ENCODE measurements at places on chromosomes 12 and 14. TPM values are rescaled to one million over a fixed set of nuclear protein-coding genes. Genes with fewer than 3 reads are reported as not detected.

Gene TMPRSS12
- not detected for total RNA-seq

Gene TPPP2
- total RNA-seq = not detected

Gene SLC7A8
- total RNA-seq = 1.5 TPM

Gene CCDC197
- not detected for total RNA-seq

Gene C1S
- total RNA-seq = 11.5 TPM

Gene GPRC5D
- not detected for total RNA-seq

Gene TAS2R7
- not detected for total RNA-seq

GRCh38 chr14:77988096-77988870 lies 181.9 kb upstream of the NRXN3 start:
- DNase-seq = no peak

GRCh38 chr14:61394542-61394941 lies 73.2 kb downstream of the PRKCH start:
- no peak for DNase-seq

DNA sequence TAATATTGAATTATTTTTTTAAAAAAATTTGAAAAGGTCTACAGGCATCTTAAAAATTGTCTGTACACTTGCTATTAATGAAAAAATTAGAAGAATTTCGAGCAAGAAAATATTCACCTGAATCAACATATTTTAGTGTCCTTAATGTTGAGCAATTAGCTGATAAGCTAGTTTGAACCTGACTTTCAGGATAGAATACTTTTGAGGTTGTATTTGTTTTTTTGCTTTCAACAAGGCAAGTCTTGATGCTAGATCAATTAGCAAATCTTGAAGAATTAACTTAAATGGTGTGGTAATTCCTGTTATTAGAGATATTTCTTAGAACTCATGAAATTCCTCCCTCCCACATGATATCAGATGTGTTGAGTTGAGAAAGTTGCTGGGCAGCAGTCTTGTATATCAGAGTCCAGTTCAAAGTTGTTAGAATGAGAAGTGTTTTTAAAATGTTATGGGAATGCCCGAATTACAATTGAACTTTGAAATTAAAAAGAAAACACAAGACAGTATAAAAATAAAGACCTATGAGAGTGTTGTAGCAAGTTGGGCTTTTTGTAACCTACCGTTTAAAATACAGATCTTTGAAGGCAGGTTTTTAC lies 119.2 kb downstream of the TRMT5 start:
- no peak for DNase-seq

DNA sequence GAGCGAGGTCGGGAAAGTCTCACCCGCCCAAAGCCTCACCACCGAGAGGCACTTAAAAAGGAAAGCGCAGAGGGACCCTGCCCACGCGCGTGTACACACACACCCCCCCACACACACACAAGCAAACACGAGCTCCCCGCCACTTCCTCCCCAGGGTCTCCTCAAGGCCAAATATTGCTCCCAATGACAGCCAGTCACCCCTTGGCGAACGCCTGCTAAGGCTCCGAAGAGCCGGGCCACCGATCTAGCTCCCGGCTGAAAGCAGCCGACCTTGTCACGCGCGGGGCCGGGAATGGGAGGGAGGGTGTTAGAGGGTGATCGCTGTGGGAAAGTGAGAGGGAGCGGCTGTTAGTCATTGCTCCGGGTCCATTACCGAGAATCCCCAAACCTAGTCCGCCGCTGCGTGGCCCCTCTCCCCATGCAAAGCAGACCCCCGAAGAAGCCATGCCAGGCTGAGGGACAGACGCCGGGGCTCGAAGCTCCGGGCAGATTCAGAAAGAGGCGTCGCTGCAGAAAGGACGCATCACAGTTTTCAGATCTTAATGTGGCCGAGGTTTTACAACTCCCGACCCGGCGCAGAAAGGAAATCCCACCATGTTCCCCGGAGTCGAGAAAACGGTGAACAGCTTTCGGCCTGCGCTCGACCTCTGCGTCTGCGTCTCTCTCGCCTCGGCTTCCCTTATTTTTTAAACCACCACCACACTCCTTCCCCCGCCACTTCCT lies 2.6 kb downstream of the BMP4 start:
- peak; percentile 49 for DNase-seq

- peak; percentile 53 for DNase-seq
Measured at GRCh38 chr12:57416039-57416996, 14.5 kb downstream of the R3HDM2 start.

DNA sequence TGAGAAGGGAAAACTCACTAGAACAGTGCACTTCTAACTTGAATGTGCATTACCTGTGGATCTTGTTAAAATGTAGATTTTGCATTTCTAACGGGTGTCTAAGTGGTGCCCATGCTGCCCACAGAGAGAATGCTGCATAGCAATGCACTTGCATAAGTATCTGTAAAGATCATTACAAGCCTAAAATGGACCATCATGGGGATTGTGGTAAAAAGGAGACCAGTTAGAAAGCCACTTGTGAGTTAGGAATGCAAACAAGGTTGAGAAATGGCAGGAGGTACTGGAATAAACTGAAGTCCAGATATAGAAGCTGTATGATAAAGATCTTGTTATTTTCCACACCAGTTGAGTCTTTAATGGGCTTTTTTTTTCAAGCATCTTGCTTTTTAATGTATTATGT lies 18.8 kb downstream of the AVPR1A start:
- DNase-seq = no peak

GRCh38 chr12:31903025-31903424 lies 56.2 kb upstream of the RESF1 start:
- no peak for DNase-seq

DNA sequence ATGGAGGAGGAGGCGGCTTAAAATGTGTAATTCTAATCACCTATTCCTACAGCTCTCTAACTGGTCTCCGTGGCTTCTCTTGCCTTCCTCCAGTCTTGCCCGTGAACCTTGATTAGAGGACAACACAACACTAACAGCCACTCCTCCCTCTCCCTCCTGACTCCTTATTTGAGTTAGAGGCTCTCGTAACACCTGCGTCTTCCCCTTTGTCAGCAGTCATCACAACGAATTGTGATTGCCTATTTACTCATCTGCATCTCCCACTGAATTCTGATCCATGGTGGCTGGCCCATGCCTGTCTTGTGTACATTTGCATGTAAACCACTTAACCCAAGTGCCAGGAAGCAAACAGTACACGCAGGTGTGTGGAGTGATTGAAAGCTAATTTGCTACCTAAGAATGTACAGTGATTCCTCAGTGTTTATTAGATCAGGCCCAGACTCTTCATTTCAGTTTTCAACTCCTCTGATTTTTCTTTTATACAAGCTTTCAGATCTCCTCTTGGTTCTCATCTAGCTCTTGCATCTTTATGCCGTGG lies 154.5 kb downstream of the MON2 start:
- DNase-seq = no peak

DNA sequence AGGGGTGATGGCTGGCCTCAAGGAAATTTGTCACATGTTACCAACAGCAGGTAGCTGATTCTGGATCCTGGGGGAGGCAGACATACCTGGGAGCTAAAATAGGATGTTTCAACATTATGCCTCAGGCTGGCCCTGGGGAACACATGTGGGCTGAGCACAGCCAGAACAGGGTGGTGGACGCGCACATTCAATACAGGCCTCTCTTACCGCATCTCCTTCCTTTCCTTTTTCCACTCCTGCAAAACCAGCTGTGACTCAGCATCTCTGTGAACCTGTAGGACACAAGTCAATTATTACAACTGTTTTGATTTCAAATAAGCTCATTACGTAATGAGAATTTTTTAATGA lies 61.0 kb downstream of the NT5DC3 start:
- no peak for DNase-seq

- DNase-seq = peak; percentile 21
Measured at GRCh38 chr12:124321556-124322270, 26.8 kb downstream of the RFLNA start.

GRCh38 chr14:51507511-51507905 lies 144.2 kb upstream of the FRMD6 start:
- DNase-seq = no peak

GRCh38 chr12:14327711-14328110 lies 37.8 kb upstream of the ATF7IP start:
- no peak for DNase-seq

DNA sequence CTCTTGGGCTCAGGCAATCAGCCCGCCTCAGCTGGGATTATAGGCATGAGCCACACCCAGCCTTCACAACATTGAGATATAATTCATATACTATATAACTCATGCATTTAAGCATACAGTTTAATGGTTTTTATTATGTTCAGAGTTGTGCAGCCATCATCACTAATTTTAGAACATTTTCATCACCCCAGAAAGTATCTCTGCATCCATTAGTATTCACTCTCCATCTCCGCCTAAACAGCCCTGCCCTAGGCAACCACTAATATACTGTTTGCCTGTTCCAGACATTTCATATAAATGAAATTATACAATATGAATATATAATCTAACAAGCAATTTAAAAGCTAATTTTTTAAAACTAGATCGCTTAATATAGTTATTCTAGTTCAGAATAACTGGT lies 34.7 kb downstream of the TBK1 start:
- DNase-seq = no peak

GRCh38 chr12:55935738-55936151 lies 4.8 kb downstream of the DGKA start:
- no peak for DNase-seq

DNA sequence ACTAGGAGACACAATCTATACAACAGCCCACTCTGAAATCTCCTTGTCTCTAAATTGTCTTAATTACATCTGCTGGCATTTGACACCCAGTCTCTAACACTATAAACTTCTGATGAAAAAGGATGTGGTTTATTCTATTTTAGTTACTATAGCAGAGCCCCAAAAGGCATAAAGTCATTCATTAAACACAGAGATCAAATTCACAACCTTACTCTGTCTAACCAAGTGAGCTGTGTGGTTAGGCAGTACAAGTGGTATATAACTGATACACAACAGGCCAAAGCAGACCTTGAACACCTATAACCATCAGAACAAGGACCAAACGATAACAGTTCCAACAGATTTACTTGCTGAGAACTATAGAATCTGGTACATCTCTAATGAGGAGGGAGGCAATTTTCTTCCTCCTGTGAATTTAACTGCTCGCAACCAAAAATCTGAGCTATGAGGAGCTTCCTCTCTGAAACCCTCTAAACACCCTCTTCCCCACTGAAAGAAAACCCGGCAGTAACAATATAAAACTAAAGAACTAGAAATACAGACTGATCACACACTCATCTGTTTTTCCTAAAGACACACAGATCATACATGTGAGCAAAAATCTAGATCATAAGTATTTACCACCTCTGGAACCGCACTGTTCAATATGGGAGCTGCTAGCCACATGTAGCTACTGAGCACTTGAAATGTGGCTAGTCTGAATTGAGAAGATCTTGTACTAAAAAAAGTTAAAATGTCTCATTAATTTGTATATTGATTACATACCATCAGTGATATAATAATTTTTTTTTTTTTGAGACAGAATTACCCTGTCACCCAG lies 17.7 kb downstream of the SPPL3 start:
- DNase-seq = no peak

DNA sequence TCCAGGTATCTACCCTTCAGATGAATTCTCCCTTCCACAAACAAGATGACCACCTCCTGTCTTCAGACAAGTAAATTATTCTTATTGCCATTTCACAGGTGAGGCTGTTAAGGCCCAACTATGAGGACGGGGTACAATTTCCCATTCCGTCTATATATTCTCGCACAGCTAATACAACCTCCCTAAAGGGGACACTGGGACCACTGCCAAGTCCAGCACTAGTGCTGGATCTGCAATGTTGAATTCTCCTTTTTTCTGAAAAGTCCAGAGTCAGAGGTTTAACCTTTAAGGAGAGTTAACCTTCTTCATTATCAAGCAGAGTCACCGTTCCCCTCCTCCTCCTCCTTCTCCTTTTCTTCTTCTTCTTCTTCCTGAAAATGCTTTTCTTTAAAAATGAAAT lies 130.4 kb upstream of the PARP11 start:
- no peak for DNase-seq

- DNase-seq = no peak
Measured at GRCh38 chr12:47302111-47302671, 222.4 kb upstream of the AMIGO2 start.

- no peak for DNase-seq
Measured at GRCh38 chr12:94793191-94793595, 142.8 kb upstream of the TMCC3 start.

- DNase-seq = peak; percentile 88
Measured at GRCh38 chr12:92649511-92650227, 53.1 kb upstream of the PLEKHG7 start.

DNA sequence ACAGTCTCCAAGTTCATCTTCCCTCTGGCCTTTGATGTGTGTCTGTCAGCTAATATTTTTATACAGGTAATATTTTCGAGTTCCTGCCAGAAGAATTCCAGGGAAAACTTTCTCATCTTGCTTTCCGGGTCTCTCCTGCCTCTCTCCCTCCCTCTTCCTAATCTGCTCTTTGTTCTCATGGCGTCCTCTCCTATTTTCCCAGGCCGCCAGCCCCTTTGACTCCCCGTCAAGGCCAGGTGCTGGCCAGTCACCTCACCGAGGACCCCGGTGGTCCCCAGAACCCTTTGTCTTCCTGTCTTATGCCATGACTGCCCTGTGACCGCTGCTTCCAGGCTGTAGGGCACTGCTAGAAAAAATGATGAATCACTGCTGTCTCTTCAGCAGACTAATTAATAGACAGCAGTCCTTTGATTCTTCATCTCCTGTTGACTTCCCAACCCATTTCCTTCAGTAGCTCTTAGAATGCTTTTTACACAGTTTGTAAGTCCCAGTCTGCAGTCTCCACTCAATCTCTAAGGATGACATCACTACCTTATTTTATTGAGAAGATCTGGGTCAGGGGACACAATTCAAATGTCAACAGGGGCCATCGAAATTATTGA lies 40.7 kb downstream of the PPFIBP1 start:
- DNase-seq = no peak

DNA sequence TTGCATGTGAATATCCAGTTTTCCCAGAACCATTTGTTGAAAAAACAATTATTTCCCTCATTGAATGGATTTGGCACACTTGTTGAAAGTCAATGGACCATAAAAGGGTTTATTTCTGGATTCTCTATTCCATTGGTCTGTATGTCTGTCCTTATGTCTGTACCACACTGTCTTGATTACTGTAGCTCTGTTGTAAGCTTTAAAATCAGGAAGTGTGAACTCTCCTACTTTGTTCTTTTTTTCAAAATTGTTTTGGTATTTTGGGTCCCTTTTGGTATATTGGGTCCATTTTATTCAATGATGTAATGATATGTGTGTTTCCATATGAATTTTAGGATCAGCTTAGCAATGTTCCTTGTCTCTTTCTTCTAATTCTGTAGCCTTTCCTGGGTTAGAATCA lies 64.8 kb downstream of the PPP2R5C start:
- no peak for DNase-seq

- DNase-seq = peak; percentile 56
Measured at GRCh38 chr14:70789361-70789760, 20.0 kb downstream of the MAP3K9 start.

DNA sequence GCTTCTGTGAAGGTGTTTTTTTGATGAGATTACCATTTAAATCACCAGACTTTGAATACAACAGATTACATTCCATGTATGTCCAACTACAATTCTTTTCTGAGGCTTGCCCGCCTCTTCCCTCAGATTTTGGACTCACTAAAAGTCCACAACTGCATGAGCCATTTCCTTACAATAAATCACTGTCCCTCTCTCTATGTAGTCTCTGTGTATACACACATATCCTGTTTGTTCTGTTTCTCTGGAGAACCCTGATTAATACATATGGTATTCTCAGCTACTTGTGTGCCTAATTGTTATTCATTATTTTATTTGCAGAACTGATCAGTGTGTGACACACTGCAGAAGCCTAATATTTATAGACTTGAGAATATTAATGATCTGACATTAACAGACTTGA lies 2.4 kb upstream of the MIPOL1 start:
- DNase-seq = no peak

- no peak for DNase-seq
Measured at GRCh38 chr12:30015631-30016337, 232.0 kb upstream of the TMTC1 start.
